Panc1 (cell line): ENCODE measurements at places on chromosomes 12 and 14.

GRCh38 chr14:96307434-96307833 lies 51.4 kb downstream of the BDKRB1 start:
- no peak for DNase-seq

DNA sequence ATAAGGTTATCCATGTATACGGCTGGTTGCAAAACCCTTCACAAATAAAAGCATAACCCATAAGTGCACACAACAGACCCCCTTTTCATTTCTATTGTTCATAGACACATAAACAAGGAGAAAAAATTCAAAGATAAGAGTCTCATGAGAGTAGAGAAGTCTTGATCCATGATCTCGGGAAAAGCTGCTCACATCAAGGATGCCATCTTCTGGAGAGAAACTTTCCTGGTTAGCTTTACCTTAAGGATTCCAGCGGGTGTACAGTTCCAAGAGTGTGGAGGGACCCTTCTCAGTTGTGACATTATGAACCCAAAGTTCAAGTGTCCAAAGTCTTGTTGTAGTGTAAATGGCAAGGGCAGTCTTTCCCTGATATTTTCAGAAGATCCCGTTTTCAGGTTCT lies 144.5 kb downstream of the LLPH start:
- no peak for DNase-seq

GRCh38 chr12:123435636-123436016 lies 858 bp downstream of the RILPL2 start:
- no peak for DNase-seq

- DNase-seq: no peak
Measured at GRCh38 chr12:52419656-52420055, 13.5 kb upstream of the KRT82 start.

DNA sequence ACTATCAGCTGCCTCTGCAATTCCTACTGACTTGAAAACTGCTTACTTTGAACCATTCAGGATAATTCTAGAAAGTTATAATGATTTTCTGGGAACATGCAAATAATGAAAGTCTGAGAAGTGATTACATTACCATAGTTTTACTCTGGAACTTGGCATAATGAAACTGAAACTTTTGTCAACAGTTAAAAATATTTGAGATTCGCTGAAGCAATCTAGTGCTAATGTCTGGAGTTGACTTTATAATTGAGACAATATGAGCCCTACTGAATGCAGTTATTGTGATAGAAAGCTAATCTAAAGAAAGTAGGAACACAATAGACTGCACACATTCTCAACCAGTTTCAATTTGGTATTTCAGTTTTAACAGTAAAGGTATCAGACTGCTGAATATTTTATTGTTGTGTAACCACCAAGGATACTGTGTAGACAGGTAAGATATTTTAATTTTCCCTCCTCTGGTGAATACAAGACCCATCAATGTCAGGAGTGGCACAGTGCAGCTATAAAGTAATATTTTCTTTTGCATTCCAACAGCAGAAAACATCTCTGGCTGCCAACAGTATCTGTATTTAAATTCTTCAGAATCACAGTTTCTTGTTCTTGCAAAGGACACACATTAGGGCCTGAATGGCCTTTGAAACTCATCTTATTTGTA lies 483.5 kb downstream of the ATP23 start:
- DNase-seq: no peak

DNA sequence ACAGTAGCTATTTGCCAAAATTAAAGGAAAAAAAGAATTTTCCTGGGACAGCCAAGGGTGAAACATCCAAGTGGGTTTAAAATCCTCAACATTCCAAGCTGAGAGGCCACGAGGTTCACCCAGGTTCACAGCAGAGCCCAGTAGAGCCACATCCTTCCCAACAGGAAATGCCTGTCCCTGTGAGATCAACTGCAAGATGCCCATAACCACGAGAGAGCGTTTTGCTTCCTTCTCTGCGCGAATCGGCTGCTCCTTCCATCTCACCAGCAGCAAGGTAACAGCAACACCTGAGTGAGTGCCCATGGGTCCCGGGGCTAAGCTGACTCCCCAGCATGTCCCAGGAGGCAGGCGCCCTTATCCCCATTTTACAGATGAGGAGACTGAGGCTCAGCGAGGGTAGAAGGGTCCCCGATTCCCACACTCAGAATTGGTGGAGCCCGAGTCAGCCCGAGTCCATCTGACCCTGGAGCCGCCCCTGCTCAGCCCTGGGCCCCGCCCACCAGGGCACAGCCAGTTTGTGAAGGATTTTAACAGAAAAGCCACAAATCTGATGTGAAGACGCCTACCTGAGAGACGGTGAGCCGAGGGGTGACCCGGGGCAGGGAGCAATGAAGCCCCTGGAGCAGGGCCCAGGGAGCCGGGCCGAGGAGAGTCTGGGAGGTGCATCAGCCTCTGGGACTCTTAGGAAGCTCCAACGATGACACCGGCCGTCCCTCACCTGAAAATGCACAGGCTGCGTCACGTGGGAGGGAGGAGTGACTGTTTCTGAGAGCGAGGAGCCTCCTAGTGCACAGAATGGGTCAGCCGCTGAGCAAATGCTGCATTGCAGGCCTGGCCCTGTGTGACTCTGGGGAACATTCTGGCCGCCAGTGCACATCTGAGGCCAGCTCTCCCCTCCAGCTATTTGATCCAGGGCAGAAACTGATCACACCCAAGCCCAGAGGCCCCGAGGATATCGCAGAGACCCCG lies 236.9 kb upstream of the SFSWAP start:
- no peak for DNase-seq

- DNase-seq: no peak
Measured at GRCh38 chr14:95551435-95551834, 16.6 kb downstream of the GLRX5 start.

DNA sequence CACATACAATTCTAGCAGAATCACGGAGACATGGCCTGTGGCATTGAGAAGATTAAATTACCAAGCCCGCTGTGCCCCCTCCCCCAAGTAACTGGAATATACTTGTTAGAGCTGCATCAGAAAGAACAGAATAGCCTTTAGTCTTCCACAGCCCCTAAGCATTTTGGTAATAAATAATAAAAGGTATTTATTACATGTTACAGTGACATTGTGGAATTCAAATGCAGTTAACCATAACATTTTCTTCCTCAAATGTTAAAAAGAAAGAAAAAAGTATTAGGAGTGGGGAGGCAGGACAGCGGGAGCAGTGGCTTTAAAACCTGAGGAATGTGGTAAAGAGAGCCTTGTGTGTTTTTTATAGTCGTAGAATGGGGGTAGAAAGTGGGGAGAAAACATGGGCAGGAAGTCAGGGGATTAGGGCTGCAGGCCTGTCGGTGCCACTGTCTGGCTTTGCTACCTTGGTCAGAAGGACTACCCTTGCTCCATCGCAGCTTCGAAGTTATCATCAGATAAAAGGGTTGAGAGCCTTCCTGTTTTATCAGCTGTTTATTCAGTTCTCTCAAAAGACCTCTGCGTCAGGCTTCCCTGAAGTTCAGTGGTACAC lies 255.9 kb downstream of the MSRB3 start:
- DNase-seq: no peak

- no peak for DNase-seq
Measured at GRCh38 chr14:23360496-23360895, 4.5 kb downstream of the EFS start.

DNA sequence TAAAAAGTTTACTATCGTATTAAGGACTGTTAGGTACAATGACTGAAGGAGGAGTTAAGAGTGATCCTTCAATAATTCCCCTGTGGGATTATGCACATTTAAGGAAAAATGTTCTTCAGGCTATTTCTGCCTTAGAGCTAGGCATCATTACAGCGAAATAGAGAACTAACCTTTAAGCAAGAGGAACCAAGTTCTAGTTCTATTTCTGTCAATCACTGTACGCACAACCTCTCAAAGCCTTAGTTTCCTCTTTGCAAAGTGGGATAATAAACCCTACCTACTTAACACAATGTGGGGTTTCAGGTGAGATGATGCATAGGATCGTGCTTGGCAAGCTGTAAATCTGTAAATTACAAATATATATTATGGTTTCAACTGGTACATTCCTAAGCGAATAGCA lies 15.4 kb downstream of the NTF3 start:
- DNase-seq: no peak

- DNase-seq: no peak
Measured at GRCh38 chr12:105445249-105445648, 114.8 kb downstream of the C12orf75 start.

GRCh38 chr12:27549801-27550652 lies 26.0 kb downstream of the PPFIBP1 start:
- DNase-seq: peak; percentile 93

- DNase-seq: no peak
Measured at GRCh38 chr12:103538397-103538796, 42.6 kb upstream of the C12orf42 start.

DNA sequence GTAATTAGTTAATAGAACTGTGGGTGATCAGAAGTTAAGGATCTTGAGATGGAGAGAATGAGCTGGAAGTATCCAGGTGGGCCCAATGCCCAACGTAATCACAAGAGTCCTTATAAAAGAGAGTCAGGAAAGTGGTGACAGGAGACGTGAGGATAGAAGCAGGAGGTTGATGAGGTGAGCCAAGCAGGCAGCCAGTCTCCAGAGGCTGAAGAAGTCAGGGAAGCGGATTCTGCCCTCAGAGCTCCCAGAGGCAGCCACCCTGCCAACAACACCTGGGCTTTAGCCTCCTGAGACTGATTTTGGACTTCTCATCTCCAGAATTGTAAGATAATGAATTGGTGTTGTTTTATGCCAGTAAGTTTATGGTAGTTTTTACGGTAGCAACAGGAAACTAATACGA lies 10.1 kb upstream of the SAV1 start:
- no peak for DNase-seq

DNA sequence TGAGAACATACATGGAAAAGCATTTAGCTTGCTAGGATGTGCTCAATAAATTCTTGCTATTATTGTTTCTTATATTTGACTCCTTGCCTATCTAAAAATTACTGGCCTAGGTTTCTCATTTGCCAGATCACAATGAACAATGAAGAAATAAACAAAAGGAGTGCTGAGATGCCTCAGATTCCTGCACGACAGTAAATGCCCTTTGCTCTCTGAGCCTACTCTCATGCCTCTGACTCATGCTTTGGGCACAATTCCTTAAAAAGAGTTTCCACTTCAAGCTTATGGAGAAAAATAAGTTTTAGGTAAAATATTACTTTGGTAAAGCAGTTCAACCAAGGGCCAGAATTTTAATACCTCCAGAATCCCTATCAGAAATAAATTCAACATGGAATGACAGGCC lies 30.9 kb downstream of the GRIN2B start:
- no peak for DNase-seq

DNA sequence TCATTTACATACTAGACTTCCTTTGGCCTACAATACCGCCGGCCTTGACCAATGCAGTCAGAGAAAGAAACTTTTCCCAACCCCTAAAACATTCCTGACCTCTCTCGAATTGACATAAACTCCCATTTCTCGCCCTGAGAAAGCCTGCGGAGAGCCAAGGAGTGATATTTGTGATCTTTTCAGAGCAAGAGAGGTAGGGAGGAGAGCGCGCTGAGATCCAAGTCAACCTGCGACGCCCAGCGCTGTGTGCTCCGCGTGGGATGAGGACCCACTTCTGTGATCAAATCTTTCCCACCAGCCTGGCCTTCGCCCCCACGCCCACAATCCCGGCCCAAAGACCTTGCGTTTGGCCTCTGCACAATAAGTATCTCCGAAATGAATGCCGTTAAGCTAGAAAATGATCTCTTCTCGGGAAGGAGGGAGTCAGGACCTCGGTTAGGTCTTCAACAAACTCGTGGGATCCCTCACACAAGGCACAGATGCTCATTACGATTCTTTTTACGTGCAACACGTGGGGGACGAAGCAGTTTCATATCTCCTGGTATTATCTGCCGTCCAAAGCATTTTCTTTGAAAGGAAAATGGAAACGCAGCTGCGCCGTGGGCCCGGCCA lies 6.3 kb upstream of the NPAS3 start:
- DNase-seq: no peak

DNA sequence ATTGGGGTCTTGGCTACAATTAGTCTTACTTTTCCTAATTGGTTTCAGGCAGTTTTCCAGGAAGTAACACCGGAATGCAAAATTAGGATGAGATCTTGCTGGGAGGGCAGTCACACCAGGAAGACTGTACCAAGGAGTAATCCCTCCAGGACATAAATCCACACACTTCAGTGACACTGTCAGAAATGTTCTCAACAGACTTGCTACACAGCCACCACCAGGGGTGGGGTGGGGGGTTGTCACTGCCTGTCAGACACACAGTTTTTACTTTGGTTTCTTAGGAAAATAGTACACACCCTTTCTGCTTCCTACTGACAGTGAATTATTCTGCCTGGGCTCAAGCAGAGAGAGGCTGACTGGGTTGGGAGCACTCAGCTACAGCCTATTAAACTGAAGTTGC lies 102.9 kb upstream of the CCDC196 start:
- DNase-seq: no peak

DNA sequence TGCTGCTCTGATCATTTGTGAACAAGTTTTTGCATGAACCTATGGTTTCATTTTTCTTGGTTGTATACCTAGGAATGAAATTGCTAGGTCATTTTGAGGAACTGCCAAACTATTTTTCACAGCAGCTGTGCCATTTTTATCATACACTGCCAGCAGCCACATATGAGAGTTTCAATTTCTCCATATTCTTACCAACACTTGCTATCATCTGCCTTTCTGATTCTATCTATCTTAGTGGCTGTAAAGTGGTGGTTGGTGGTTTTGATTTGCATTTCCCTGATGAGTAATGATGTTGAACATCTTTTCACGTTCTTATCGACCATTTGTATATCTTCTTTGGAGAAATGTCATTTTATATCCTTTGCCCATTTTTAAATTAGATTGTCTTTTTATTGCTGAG lies 146.1 kb downstream of the C12orf75 start:
- no peak for DNase-seq

DNA sequence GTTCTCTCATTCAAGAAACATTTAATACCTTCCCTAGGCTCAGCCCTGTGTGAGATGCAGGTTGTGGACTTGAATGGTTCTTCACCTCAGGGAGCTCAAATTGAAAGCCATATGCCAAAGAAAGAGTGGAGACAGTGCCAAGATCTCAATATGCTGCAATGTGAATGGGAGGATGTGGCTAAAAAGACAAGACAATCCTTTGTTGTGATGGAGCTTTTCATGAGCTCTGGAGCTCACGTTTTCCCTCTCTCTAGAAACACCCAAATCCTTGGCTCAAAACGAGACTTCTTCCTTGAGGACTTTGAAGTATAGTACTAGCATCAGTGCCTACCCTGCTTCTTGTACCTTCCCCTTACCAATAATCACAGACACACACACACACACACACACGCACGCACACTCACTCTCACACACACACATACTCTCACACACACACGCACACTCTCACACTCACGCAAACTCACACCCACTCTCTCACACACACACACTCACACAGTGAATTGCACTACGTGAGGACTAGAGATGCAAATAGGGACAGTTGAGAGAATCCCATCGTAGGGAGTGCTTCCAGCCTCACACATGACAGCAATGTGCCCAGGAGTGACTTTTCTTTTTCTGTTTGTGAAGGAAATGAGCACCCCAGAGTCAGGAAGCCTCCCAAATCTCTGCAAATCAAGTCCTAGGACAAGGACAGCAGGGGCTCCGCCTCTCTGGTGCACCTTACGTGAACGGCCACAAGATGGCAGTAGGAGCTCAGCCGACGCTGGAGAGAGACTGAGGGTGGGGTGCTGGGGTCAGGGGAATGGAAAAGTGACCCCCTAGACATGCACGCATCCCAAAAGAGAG lies 231.4 kb downstream of the PCNX1 start:
- DNase-seq: no peak
